PC-3 (cell line): ENCODE measurements at places on chromosomes 1 and 21.

GRCh38 chr1:84103197-84103992, 40.7 kb upstream of the PRKACB start:
- peaks cover 21% of the 10 kb centered on the region for H3K4me1 ChIP-seq
- H3K4me3 ChIP-seq = no peak overlapping the region
- no peaks in the 10 kb centered on the region for H3K27me3 ChIP-seq
- peak; percentile 76 for DNase-seq
- peak overlapping the region; percentile 13; the same call in 1 of the 2 replicates for H3K27ac ChIP-seq

DNA sequence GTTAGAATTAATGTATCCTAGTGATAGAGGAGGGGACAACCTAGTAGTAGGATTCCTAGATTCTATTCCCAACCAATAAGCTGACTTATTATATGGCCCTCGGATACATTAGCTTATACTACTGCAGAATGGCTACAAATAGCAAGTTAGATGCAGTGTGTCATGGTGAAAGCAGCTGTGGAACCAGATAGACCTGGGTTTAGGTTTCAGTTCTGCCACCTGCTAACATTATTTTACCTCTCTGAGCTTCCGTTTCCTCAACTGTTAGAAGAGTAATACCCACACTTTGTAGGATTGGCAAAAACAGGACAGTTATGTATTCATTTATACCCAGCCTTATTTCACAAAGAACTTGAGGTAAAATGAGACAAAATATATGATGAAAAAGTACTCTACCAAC, 21.6 kb upstream of the MAGOH start:
- no peaks in the 10 kb centered on the region for H3K27me3 ChIP-seq
- no peaks in the 10 kb centered on the region for H3K4me1 ChIP-seq
- H3K36me3 ChIP-seq = peaks cover 65% of the 10 kb centered on the region
- no peak for DNase-seq

GRCh38 chr1:210332233-210332632, 3.5 kb downstream of the HHAT start:
- no peak overlapping the region for H3K4me3 ChIP-seq
- H3K27ac ChIP-seq = peak overlapping the region; percentile 66
- H3K4me1 ChIP-seq = peaks cover 53% of the 10 kb centered on the region
- no peaks in the 10 kb centered on the region for H3K36me3 ChIP-seq

GRCh38 chr1:209266590-209267205, 316.8 kb upstream of the CAMK1G start:
- no peak overlapping the region for H3K4me3 ChIP-seq
- 0 out of 2 replicates have a peak overlapping the region, but pooled peaks have one; percentile 4 for H3K27ac ChIP-seq
- peaks cover 13% of the 10 kb centered on the region for H3K4me1 ChIP-seq
- peak; percentile 32 for DNase-seq
